Mesenteric fat pad (tissue), 1 donor: ENCODE measurements at places on chromosomes 7 and 10. TPM values are rescaled to one million over a fixed set of nuclear protein-coding genes. Genes with fewer than 3 reads are reported as not detected.

ITIH5 gene
- 439 TPM for total RNA-seq

HMX3 gene
- not detected for total RNA-seq

ERVW-1 gene
- not detected for total RNA-seq

H2BK1 gene
- total RNA-seq: not detected

HABP2 gene
- total RNA-seq: not detected

C10orf53 gene
- not detected for total RNA-seq

OR9A2 gene
- total RNA-seq: not detected

ANKMY2 gene
- 14.9 TPM for total RNA-seq

PLXNA4 gene
- 133 TPM for total RNA-seq

MAT1A gene
- total RNA-seq: 0.13 TPM

SEMA3C gene
- total RNA-seq: 93.6 TPM

BMPR1A gene
- total RNA-seq: 43.5 TPM

CFTR gene
- total RNA-seq: 0.22 TPM

CALHM1 gene
- not detected for total RNA-seq

MICALL2 gene
- 28.2 TPM for total RNA-seq

SPDYE11 gene
- not detected for total RNA-seq
